ENCODE measurements at places on chromosomes 4 and X.
A peak's percentile ranks its signal among the peaks of the same experiment; 100 is the strongest.

DNA sequence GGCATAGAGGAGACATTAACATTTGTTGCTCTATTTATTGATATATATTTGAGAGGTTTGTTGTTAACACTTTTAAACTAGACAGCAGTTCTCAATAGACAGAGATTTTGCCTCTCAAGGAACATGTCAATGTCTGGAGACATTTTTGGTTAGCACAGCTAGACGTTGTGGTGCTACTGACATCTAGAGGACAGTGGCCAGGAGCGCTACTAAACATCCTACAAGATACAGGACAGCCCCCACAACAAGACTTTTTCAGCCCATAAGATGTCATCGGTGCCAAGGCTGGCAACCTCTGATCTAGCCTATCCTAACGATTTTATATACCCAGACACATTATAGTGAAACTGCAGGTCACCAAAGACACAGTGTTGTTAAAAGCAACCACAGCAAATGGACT lies 18.4 kb upstream of the CTSO start:
- DNase-seq: no peak

DNA sequence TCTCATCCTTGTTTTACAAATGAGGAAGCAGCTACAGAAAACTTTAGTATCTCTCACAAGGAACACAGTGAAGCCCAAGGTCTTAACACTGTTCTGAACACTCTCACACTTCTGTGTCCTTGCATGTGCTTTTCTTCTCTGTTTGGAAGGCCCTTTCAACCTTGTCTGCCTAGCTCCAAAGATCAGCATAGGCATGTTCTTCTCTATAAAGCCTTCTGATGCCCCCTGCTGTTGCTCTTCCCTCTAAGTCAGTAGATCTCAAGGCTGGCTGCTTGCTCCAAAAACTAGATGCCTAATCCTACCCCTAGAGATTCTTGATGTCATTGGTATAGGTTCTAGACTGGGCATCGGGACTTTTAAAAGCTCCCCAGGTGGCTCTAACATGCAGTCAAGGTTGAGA lies 5.9 kb downstream of the APOO start:
- DNase-seq: peak; percentile 20

GRCh38 chr4:26996745-26997144 lies 136.1 kb downstream of the STIM2 start:
- no peak for DNase-seq

- DNase-seq: peak; percentile 26
Observed at GRCh38 chrX:43557792-43558191, 98.3 kb upstream of the MAOA start.

GRCh38 chr4:108730579-108730978 lies 32.3 kb downstream of the ETNPPL start:
- no peak for DNase-seq

- no peak for DNase-seq
Observed at GRCh38 chr4:91525621-91526020, 778.1 kb upstream of the GRID2 start.

DNA sequence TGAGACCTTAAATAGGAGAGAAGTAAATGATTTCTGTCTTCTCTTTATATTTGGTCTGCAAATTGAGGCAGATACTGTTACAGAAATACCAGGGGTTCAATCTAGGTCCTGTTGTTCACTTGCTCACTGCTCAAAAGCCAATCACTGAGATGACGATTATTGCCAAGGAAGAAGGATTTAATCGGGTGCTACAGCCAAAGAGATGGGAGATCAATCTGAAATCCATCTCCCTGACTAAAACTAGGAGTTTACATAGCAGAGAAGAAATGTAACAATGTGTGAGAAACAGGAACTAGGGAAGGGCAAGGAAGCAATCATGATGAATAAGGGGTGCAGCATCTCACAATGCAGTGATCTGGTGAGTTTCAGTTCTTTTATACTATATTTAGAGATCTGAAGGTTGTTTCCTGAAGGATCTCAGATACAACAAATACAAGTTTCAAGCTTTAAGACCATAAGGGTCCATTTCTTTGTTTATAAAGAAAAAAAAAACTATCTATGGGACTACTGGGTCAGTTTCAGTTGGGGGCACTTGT lies 117.9 kb upstream of the FAM9B start:
- no peak for DNase-seq

DNA sequence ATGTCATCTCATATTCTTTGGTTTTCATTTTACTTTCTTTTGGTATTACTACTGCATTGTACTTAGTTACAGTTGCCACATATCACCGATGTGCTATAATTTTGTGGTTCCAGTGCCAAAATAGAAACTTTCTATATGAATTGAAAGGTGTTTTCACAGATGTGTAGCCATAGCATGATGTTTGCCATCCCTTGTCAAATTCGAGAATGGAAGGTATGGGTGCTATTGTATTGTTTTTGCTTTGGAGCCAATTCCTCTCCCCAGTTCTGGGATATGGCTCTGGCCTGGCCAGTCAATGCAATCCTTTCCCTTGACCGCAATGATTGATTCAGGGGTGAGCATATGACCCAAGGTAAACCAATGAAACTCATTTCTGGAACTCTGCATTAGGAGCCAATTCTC lies 86.2 kb upstream of the RPS6KA3 start:
- no peak for DNase-seq

GRCh38 chr4:122603156-122603574 lies 17.7 kb downstream of the IL21 start:
- no peak for DNase-seq

GRCh38 chr4:143391261-143391660 lies 54.6 kb downstream of the GAB1 start:
- DNase-seq: no peak

DNA sequence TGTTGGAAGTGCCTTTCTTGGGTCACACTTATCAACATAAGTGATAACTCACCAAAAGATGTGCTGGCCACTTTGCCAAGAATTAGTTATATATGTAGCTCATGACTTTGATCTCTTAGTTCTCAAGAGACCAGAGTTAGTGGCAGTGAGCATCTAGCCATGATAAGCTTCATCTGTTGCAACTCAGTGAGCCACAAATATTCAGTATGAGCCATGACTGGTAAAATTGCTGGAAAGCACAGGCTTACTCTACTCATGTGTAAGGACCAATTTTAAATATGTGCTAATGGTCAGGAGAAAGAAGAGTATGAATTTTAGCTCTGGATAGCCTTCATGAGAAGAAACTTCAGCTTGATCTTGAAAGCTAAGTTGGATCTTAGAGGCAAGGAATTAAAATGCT lies 59.4 kb upstream of the TLL1 start:
- no peak for DNase-seq
